ENCODE measurements at places on chromosomes 3 and 15.

- H3K4me3 ChIP-seq: no peak overlapping the region
- no peaks in the 10 kb centered on the region for H3K27me3 ChIP-seq
- H3K4me1 ChIP-seq: peaks cover 75% of the 10 kb centered on the region
- H3K36me3 ChIP-seq: no peaks in the 10 kb centered on the region
- no peak for DNase-seq
- no peak overlapping the region for H3K27ac ChIP-seq
Measured at GRCh38 chr15:64884679-64885078, 27.0 kb upstream of the ANKDD1A start.

DNA sequence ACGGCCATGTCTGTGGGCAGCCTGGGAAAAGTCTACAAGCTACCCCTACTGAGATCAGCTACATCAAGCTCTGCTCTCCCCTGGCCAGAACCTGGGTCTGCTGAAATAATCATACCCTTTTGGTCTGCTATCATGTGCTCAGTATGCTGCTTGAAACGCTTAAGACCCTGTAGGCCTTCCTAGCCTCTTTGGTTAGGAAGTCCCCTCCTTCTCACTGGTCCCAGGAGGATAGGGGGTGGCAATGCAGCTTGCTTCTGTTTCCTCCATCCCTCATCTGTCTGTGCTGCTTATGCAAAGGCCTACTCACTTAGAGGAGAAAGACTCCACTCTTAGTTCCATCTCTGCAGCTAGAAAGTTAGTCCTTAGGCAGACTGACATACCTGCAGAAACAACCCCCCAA, 118.2 kb upstream of the RASGRP1 start:
- no peaks in the 10 kb centered on the region for H3K27me3 ChIP-seq
- H3K4me1 ChIP-seq: no peaks in the 10 kb centered on the region
- no peak overlapping the region for H3K4me3 ChIP-seq
- no peak overlapping the region for H3K27ac ChIP-seq
- no peaks in the 10 kb centered on the region for H3K36me3 ChIP-seq

GRCh38 chr3:152745646-152746045, 89.3 kb upstream of the P2RY1 start:
- no peak overlapping the region for H3K4me3 ChIP-seq
- no peaks in the 10 kb centered on the region for H3K36me3 ChIP-seq
- no peaks in the 10 kb centered on the region for H3K27me3 ChIP-seq
- no peak overlapping the region for H3K27ac ChIP-seq

DNA sequence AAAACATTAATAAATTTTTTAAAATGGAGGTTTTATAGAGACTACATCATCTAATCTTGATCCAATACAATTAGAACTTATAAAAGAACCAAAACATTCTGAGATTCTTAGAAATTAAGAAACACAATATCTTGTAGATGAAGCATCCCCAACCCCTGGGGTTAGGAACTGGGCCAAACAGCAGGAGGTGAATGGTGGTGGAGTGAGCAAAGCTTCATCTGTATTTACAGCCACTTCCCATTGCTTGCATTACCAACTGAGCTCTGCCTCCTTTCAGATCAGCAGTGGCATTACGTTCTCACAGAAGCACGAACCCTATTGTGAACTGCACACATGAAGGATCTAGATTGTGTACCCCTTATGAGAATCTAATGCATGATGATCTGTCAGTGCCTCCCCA, 36.3 kb downstream of the KNL1 start:
- DNase-seq: no peak
- no peak overlapping the region for H3K4me3 ChIP-seq
- H3K27ac ChIP-seq: no peak overlapping the region
- H3K27me3 ChIP-seq: no peaks in the 10 kb centered on the region
- no peaks in the 10 kb centered on the region for H3K36me3 ChIP-seq
- no peaks in the 10 kb centered on the region for H3K4me1 ChIP-seq

DNA sequence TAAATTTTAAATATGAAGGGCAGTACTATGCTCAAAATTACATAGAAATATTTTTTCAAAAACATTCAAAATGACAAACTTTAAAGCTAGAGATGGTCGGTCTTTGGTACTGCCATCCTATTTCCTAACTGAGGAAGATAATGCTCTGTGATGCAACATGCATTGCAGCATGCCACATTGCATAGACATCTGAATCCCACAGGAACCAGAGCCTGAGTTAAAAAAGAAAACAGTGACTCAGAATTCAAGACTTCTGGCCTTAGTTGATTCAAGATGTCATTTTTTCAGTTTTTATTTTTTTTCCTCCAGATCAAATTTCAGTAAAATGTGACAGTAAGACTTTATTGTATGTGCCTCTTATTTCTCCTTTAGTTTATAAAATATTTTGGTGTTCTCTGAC, 33.1 kb downstream of the TP63 start:
- no peaks in the 10 kb centered on the region for H3K4me1 ChIP-seq
- no peaks in the 10 kb centered on the region for H3K27me3 ChIP-seq
- no peak for DNase-seq

DNA sequence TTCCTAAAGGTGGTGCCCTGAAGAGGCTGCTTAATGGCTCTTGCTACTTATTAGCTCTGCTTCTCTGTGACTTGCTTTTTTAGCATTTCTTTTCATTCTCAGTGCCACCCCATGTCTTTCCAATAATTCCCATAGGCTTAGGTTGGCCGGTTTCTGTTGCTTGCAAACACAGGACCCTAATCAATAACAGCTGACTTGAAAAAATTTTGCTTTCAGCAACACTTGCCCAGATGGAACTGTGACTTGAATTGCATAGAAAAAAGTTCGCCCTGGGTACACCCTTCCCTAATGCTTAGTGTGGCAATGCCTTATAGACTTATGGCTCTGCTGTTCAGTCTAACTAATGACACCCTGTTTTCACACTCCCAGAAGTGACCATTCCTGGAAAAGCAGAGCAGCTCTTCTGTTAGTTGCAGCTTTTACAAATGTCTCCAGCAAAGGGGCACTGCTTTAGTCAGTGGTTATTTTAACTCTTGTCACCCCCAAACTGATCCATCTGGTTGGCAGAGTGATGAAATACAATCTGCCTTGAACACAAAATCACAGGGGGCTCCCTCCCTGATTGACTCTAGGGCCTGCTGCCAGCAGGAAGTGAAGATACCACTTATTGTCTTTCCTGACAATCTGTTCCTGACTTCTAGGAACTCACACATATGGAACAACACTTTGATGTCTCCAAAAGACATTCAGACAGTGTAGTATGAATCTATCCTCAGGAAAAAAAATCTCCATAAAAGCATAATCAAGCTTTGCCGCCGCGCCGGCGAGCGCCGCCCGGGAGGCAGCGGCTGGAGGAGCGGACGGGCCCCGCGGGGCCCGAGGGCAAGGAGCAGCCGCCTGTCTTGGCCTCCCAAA, 9.7 kb upstream of the SLMAP start:
- no peak overlapping the region for H3K4me3 ChIP-seq
- H3K27me3 ChIP-seq: no peaks in the 10 kb centered on the region
- H3K4me1 ChIP-seq: no peaks in the 10 kb centered on the region
- DNase-seq: no peak
- H3K27ac ChIP-seq: no peak overlapping the region
- no peaks in the 10 kb centered on the region for H3K36me3 ChIP-seq

- H3K27me3 ChIP-seq: no peaks in the 10 kb centered on the region
- no peak for DNase-seq
- H3K36me3 ChIP-seq: no peaks in the 10 kb centered on the region
- no peak overlapping the region for H3K27ac ChIP-seq
Measured at GRCh38 chr15:39176030-39176429, 404.8 kb upstream of the THBS1 start.

- H3K4me1 ChIP-seq: no peaks in the 10 kb centered on the region
- no peaks in the 10 kb centered on the region for H3K27me3 ChIP-seq
- H3K4me3 ChIP-seq: no peak overlapping the region
- no peaks in the 10 kb centered on the region for H3K36me3 ChIP-seq
Measured at GRCh38 chr3:110957247-110958025, 114.2 kb upstream of the NECTIN3 start.

GRCh38 chr15:67762610-67763368, 62.5 kb upstream of the SKOR1 start:
- no peaks in the 10 kb centered on the region for H3K36me3 ChIP-seq
- H3K4me1 ChIP-seq: no peaks in the 10 kb centered on the region

DNA sequence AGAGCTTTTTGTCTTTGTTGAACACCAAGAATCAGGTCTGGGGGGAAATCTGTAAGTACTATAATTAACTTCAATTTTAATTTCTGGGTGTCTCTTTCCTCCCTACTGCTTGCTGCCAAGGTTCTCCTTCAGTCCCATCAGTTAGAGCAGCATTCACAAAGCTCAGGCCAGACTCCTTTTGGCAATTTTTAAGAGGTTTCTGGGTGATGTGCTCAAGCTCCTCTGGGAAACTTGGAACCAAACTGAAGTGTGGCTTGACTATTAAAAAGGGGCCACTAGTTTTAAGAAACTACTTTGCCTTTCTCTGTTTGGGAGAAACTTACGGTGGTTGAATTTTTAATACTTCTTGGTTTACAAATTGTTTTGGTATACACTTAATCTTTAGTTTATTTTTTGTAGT, 227.7 kb upstream of the SOX2 start:
- no peak overlapping the region for H3K4me3 ChIP-seq
- no peaks in the 10 kb centered on the region for H3K4me1 ChIP-seq
- H3K27me3 ChIP-seq: no peaks in the 10 kb centered on the region
- H3K27ac ChIP-seq: no peak overlapping the region
- no peaks in the 10 kb centered on the region for H3K36me3 ChIP-seq
- DNase-seq: no peak

DNA sequence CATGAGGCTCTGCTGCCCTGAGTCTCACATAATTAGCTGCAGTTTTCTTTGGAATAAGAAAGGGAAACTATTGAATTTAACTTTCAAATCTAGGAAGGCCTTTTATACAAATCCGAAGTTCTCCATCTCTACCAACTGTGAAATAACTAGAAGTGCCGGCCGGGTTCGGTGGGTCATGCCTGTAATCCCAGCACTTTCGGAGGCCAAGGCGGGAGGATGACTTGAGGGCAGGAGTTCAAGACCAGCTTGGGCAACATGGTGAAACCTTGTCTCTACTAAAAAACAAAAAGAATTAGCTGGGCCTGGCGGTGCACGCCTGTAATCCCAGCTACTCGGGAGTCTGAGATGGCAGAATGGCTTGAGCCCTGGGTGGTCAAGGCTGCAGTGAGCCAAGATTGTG, 43.6 kb downstream of the COL8A1 start:
- no peak overlapping the region for H3K27ac ChIP-seq
- H3K27me3 ChIP-seq: no peaks in the 10 kb centered on the region
- H3K4me1 ChIP-seq: no peaks in the 10 kb centered on the region
- H3K4me3 ChIP-seq: no peak overlapping the region

DNA sequence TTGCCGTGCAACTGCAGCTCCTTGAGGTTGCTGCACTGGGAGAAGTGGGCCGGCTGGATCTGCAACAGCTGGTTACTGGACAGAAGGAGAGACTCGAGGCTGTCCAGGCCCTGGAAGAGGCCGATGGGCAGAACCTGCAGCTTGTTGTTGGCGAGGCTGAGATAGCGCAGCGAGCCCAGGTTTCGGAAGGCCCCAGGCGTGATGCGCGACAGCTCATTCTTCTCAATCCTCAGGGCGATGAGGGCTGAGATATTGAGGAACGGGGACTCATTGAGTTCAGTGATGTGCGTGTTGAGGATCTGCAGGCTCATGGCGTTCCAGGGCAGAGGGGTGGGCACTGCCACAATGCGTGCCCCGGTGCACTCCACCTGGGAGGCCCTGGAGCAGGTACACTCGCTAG, 9.0 kb downstream of the LRRC15 start:
- DNase-seq: no peak
- no peaks in the 10 kb centered on the region for H3K36me3 ChIP-seq
- no peaks in the 10 kb centered on the region for H3K27me3 ChIP-seq
- no peak overlapping the region for H3K27ac ChIP-seq

Data from left lung (tissue), 14 donors.